Activated CD4-positive, CD25-positive, alpha-beta regulatory T cell treated with anti-CD3 and anti-CD28 coated beads, Interleukin-2, amount 50 U/mL, for 16 hours (primary cell): ENCODE measurements at places on chromosomes 1 and 21.

DNA sequence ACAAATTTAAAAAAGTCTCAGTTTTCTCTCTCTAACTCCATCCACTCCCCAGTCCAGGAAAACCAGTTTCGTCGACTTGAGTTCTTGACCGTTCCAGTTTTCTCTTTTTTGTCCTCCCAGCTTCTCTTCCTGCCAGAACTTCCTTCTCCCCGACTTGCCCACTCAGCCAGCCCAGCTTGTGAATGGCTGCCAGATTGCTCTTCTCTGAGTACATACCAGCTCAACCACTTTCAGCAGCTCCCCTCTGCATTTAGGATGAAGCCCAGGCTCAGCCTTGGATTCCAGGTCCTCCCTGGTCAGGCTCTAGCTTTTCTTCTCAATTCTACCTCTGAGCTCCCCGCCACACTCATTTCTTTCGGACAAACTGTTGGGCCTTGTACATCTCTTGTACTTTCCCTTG lies 1.4 kb downstream of the DIO1 start:
- DNase-seq: no peak

DNA sequence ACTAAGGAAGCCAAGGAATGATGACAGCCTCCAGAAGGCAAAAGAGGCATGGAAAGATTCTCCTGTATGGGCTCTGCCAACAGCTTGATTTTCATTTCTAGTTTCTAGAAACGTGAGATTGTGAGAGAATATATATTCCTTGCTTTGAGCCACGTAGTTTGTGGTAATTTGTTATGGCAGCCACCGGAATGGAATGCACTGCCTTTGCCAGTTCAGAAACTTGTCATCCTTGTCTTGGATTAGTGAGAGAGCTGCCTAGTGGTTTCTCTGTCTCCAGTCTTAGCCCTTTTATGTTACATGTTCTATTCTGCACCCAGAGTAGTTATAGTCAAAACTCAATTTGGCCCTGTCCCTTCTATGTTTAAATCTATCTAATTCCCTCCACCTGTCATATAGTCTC lies 216.0 kb upstream of the PTGFR start:
- no peak for DNase-seq

DNA sequence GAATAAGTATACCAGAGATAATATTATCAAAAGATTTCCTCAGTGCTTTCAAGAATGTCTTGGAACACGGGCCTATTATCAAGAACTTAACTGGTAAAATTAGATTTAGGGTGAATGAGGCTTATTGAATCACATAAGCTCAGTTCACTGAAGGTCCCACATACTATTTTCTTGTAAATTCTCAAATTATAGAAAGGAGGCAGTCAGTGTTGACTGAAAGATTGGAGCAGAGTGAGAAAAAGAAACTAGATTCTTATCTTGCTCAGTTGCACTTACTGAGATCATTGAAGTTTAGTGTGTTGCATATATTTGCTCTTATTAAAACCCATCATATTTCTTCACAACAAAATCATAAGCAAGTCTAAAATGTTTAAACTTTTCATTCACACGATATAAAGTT lies 3.9 kb upstream of the RGS1 start:
- no peak for DNase-seq

GRCh38 chr1:214107322-214108096 lies 119.7 kb downstream of the PROX1 start:
- DNase-seq: no peak

- DNase-seq: no peak
Observed at GRCh38 chr1:16462773-16463330, 22.3 kb downstream of the NECAP2 start.

- DNase-seq: no peak
Observed at GRCh38 chr1:108140177-108140576, 60.0 kb downstream of the SLC25A24 start.
